ENCODE measurements at places on chromosomes 7 and 10.

- no peaks in the 10 kb centered on the region for H3K36me3 ChIP-seq
- H3K27me3 ChIP-seq, result peaks cover 6% of the 10 kb centered on the region
- no peak overlapping the region for H3K27ac ChIP-seq
- no peak for DNase-seq
- peaks cover 5% of the 10 kb centered on the region for H3K4me1 ChIP-seq
- H3K4me3 ChIP-seq, result no peak overlapping the region
These were observed 6.2 kb upstream of the ZAN start for GRCh38 chr7:100726996-100727761.

DNA sequence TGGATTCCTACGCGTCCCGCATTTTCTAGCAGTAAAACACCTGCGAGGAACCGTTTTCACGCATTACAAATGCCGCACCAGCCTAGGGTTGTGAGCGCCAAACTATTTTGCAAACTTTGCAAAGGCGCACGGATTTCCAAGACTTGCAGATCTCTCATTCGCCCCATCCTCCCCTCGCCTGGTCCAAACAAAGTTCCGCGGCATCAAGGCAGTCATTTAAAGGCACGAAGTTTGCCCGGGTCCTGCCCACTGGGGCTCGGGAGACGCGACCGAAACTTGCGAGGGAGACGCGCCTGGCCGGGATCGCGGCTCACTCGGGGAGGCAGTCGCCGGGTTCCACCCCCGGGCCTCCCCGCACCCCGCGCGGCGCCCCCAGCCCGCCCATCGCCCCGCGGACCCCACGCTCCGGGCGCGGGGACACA, 613 bp downstream of the USP6NL start:
- H3K36me3 ChIP-seq, result no peaks in the 10 kb centered on the region
- H3K4me1 ChIP-seq, result peaks cover 6% of the 10 kb centered on the region
- H3K27me3 ChIP-seq, result no peaks in the 10 kb centered on the region
- peak overlapping the region; percentile 55 for H3K27ac ChIP-seq

DNA sequence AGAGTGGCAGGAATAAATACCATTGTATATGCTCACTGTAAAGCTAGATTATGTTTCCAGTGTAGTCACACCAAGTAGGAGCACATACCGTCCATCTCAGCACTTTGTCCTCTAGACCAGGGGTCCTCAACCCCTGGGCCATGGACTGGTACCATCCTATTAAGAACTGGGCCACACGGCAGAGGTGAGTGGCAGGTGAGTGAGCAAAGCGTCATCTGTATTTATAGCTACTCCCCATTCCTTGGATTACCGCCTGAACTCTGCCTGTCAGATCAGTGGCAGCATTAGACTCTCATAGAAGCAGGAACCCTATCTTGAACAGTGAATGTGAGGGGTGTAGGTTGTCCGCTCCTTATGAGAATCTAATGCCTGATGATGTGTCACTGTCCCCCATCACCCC, 735.3 kb downstream of the MAGI2 start:
- DNase-seq, result no peak
- H3K27me3 ChIP-seq, result no peaks in the 10 kb centered on the region
- H3K36me3 ChIP-seq, result no peaks in the 10 kb centered on the region
- H3K27ac ChIP-seq, result no peak overlapping the region
- no peak overlapping the region for H3K4me3 ChIP-seq

DNA sequence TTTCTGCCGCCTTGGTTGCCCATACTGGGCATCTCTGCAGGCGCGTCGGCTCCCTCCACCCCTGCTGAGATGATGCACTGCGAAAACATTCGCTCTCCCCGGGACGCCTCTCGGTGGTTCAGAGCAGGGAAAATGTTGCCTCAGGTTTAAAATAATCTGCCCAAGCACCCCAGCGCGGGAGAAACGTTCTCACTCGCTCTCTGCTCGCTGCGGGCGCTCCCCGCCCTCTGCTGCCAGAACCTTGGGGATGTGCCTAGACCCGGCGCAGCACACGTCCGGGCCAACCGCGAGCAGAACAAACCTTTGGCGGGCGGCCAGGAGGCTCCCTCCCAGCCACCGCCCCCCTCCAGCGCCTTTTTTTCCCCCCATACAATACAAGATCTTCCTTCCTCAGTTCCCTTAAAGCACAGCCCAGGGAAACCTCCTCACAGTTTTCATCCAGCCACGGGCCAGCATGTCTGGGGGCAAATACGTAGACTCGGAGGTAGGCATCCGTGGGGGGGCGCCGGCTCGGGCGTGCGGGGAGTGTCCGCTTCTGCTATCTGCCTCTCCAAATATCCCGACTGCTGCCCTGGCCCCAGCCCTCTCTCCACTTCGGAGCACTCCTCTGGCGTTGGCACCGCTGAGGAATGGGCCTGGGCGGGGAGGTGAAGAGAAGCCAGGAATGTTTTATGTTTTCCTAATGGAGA, at the start of gene CAV1:
Gene CAV1 (plus strand): TSS at position 428 of the 689 bp plus-strand sequence. CDS start 27 bp downstream, at position 455.
- peaks cover 19% of the 10 kb centered on the region for H3K4me1 ChIP-seq
- DNase-seq, result peak; percentile 15
- H3K4me3 ChIP-seq, result peak within 1 kb of the TSS; percentile 75
- no peak within 1 kb of the TSS for H3K27ac ChIP-seq
- no peaks in the 10 kb centered on the region for H3K36me3 ChIP-seq
- H3K27me3 ChIP-seq, result peaks cover 36% of the 10 kb centered on the region

- no peak overlapping the region for H3K27ac ChIP-seq
- no peaks in the 10 kb centered on the region for H3K27me3 ChIP-seq
- no peaks in the 10 kb centered on the region for H3K4me1 ChIP-seq
- H3K36me3 ChIP-seq, result no peaks in the 10 kb centered on the region
These were observed 134.2 kb downstream of the PTN start for GRCh38 chr7:137209151-137209817.

DNA sequence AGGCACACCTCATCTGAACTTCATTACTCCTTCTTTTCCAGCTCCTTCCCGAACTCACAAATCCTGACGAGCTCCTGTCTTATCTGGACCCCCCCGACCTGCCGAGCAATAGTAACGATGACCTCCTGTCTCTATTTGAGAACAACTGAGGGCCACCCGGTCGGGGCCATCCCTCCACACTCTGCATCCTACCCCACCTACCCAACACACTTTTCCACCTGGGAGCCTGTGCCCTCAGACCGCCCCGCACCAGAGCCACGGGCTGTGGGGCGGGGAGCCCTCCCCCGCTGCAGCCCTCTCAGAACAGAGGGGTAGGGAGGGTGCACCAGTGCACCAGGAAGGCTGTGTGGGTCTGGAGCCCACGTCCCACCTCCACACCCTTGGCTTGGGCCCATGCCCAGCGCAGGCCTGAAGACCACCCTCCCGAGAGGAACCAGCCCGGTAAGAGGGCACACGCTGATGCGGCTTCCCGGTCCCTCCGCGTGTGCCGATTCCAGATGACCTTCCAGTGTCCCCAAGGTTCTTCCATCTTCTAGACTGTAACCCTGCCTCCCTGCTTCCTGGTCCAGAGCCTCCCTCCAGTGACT, 34.6 kb upstream of the PPIF start:
- no peak for DNase-seq
- no peak overlapping the region for H3K27ac ChIP-seq
- H3K4me3 ChIP-seq, result no peak overlapping the region
- H3K36me3 ChIP-seq, result peaks cover 4% of the 10 kb centered on the region

GRCh38 chr10:48418189-48418788, 111.8 kb downstream of the MAPK8 start:
- no peak overlapping the region for H3K4me3 ChIP-seq
- H3K27ac ChIP-seq, result no peak overlapping the region
- H3K27me3 ChIP-seq, result no peaks in the 10 kb centered on the region

DNA sequence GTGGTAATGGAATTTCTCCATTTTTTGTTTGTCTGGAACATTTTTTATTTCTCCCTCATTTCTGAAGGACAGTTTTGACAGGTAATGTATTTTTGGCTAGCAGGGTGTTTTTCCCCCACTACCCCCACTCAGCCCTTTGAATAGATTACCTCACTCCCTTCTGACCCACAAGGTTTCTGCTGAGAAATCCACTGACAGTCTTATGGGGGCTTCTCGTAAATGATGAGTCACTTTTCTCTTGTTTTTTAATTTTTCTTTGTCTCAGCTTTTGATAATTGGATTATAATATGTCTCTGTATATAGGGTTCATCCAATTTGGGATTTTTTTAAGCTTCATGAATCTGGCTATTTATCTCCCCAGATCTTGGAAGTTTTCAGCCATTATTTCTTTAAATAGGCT, 74.7 kb upstream of the CCDC71L start:
- H3K4me3 ChIP-seq, result no peak overlapping the region
- H3K27me3 ChIP-seq, result no peaks in the 10 kb centered on the region
- H3K27ac ChIP-seq, result no peak overlapping the region
- H3K4me1 ChIP-seq, result peaks cover 5% of the 10 kb centered on the region

DNA sequence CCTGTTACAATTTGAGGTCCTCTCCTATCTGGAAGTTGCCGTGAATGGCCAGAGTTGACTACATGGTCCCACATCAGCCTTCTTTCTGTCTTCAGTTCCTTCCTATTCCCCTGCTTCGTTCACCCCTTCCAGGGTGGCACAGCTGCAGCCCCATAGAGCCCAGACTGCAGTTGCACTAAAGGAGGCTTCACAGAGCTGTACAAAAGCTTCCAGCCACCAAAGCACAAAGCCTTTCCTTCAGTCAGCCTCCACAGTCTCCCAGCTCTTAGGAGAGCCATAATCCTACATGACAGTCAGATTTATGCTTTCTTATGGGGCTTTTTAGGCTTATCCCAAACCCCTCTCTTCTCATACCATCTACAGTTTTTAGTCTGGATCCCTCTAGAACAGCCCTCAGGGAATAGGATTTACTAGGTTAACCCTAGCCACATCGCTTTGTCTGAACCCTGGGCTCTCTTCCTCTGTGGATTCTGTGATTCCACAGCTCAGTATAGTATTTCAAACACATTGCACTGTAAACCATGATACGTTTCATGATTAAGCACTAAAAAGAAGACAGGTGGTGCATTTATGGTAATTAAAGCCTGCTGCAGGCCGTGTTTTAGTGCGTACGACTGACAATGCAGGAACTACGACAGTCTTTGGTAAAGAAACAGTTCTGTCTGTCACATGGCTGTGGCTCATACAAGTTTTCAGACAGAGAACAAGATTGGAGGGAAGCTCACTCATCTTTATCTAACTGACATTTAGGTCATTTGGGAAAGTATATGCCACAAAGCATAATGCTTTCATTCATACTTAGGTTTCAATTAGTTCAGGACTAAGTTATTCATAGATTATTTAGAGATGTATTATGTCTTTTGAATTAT, 208.3 kb upstream of the KMT2E start:
- no peak overlapping the region for H3K27ac ChIP-seq
- no peak for DNase-seq
- no peak overlapping the region for H3K4me3 ChIP-seq
- no peaks in the 10 kb centered on the region for H3K4me1 ChIP-seq
- no peaks in the 10 kb centered on the region for H3K36me3 ChIP-seq

DNA sequence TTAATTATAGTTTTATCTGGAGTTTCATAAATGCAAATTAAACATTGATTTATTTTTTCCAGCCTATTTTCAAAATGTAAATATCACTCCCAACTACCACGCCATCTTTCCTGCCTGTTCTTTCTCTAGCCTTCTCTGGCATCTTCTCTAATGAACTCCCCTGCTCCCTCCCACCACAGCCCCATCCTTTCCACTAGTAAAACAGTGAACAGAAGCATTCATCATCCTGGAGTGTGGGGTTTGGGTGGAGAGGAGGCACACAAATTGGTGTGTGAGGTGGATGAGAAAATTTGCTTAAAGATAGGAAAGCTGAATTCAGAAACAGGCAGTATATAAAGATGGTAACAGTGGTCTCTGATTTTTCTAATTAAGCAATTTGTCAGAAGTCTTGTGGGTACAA, 479.4 kb downstream of the ARL4A start:
- H3K4me3 ChIP-seq, result no peak overlapping the region
- H3K36me3 ChIP-seq, result no peaks in the 10 kb centered on the region
- DNase-seq, result no peak
- no peaks in the 10 kb centered on the region for H3K4me1 ChIP-seq

- H3K27ac ChIP-seq, result no peak overlapping the region
- no peak overlapping the region for H3K4me3 ChIP-seq
- DNase-seq, result no peak
- peaks cover 4% of the 10 kb centered on the region for H3K4me1 ChIP-seq
These were observed 58.3 kb downstream of the TAF3 start for GRCh38 chr10:7876541-7877127.

- H3K4me3 ChIP-seq, result peak overlapping the region; percentile 79
- H3K27ac ChIP-seq, result peak overlapping the region; percentile 89
- peak; percentile 48 for DNase-seq
- H3K36me3 ChIP-seq, result no peaks in the 10 kb centered on the region
- H3K4me1 ChIP-seq, result peaks cover 32% of the 10 kb centered on the region
These were observed 977 bp downstream of the TMEM248 start for GRCh38 chr7:66921918-66922486.

DNA sequence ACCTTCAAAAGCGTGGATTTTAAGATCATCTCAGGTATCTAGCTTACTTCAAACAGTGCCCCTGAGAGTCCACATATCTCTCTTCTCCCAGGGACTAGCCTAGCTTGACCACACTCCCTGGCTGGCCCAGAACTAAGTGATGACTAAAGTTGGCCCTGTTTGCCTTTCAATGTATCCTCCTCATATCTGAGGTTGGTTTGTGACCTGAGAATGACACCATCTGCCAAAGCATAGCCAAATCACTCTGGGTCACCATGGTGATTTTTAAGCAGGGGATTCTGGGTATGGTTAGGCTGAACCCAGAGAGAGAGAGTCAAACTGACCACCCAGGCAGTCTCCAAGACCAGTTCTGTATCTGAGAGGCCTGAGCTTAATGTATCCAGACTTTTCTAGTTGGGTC, 16.2 kb downstream of the CNNM1 start:
- no peak for DNase-seq
- no peak overlapping the region for H3K27ac ChIP-seq
- H3K27me3 ChIP-seq, result no peaks in the 10 kb centered on the region

DNA sequence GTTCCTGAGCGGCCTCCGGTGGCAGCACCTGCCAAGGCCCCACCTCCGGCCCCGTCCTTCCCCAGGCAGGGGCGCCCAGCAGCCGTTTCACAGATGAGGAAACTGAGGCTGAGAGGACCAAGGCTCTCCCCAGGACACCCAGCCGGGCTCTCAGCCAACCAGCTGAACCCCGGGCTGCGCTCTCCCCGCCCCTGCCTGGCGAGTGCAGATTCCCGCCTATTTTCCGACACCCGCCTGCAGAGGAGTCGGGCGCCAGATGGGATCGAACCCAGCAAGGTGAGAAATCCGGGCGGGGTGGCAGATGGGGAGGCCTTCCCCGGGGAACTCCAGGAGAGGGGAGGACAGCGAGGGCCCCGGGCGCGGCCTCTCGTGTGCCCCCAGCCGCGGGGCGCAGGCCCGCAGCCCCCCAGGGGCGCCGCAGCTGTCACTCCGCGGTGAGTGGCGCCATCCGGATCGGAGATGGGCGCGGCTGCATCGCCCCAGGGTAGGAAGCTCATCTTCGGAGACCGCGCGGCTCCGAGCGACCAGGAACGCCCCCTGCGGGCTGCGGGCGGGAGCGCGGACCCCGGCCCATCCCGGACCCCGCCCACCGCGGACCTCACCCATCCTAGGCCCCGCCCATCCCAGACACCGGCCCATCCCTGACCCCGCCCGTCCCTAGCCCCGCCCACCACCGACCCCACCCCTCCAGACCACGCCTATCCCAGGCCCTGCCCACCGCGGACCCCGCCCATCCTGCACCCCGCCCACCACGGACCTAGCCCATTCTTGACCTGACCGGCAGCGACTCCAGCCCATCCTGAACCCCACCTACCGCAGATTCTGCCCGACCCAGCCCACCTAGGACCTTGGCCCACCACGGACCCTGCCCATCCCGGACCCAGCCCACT, 90.3 kb downstream of the MICALL2 start:
- H3K27ac ChIP-seq, result no peak overlapping the region
- H3K4me3 ChIP-seq, result no peak overlapping the region
- no peak for DNase-seq
- H3K36me3 ChIP-seq, result no peaks in the 10 kb centered on the region

- peaks cover 19% of the 10 kb centered on the region for H3K4me1 ChIP-seq
- no peak overlapping the region for H3K27ac ChIP-seq
- DNase-seq, result no peak
These were observed 119.1 kb downstream of the HIP1 start for GRCh38 chr7:75619636-75620035.
